ENCODE measurements at places on chromosomes 3 and 15.

DNA sequence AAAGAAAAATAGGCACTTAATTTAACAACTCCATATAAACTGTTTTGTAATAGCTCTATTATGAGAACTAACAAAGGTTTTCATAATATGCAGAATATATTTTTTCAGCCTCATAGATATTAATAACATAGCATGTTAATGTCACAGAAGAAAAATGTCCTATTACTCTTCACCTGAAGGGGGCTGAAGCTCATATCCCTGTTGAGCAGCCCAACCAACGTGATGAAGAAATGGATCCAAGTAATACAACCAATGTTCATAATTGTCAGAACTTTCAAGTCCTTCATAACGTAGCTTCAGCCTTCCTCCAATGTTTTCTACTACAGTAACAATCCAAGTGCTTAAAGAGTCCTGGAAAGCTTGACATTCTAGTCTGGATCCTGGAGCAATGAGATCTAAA is 34.5 kb upstream of the STIMATE start:
- DNase-seq = no peak

DNA sequence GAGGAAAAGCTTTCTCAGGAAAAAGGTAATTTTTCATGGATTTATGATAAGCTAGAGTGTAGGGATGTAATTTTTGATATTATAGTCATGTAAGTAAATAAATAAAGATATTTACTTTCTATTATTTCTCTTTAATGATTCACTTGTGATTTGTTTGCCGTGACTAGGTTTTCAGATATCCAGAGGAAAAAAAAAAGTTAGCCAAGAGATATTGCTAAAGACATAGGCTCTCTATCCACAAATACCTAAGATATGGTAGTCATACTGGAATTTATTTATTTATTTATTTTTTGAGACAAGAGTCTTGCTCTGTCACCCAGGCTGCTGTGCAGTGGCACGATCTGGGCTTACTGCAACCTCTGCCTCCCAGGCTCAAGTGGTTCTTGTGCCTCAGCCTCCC is 59.9 kb downstream of the AP4E1 start:
- DNase-seq = peak; percentile 58

DNA sequence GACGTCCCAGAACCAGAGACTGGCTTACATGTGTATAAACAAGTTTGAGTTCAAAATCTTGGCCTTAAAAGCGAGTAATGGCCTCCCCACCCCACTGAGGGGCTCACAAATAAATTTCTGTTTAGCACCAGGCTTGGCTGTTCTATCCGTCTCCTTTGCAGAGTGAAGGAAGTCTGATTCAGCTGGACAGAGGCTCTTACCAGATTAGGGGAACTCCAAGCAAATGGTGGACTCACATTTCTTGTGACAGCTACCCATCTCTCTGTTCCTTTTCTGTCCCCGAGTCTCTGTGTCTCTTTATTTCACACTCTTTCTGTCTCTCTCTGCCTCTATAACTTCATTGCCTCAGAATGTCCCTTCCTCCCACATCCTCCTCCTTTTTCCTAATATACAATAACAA is 62.7 kb downstream of the DGKG start:
- no peak for DNase-seq

GRCh38 chr3:54733106-54734006 is 194.5 kb downstream of the LRTM1 start:
- no peak for DNase-seq

- no peak for DNase-seq
Observed at GRCh38 chr15:81795899-81796298, 249.9 kb downstream of the MEX3B start.

- no peak for DNase-seq
Observed at GRCh38 chr3:53303957-53304356, 43.4 kb downstream of the DCP1A start.

DNA sequence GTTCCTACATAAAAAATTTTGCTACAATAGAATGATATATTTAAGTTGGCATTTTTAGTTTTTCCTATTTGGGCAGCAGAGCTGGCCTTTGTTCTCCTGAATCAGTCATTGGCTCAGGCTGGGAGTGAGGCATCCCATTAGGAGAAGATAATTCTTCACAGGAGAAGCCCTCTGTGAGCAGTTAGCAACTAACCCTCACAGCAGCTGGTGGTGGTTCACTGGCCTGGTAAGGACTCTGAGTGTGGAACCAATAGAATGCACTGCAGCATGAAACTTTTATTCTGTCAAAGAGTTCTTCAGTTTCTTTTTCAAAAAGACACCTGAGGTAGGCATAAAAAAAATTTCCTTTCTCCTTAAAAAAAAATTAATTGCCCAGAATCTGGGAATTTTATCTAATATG is 562.6 kb downstream of the ZNF385D start:
- no peak for DNase-seq

DNA sequence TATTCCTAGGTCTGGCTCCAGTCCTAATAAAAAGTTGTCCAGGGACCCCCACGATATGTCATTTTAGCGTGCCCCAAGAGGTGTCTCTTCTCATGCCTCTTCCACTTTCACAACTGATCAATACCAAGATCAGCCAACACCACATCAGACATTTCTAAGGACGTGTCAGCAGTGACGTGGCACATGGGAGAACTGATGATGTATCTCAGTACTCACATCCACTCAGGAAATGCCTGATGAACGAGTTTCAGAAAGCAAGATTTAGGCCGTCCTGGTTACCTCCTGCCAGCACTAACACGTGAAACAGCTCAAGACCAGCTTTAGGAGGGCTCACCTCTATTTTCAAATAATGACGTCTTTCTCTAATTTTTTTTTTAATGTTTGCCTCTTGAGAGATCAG is 19.6 kb downstream of the VGLL4 start:
- DNase-seq = peak; percentile 78

DNA sequence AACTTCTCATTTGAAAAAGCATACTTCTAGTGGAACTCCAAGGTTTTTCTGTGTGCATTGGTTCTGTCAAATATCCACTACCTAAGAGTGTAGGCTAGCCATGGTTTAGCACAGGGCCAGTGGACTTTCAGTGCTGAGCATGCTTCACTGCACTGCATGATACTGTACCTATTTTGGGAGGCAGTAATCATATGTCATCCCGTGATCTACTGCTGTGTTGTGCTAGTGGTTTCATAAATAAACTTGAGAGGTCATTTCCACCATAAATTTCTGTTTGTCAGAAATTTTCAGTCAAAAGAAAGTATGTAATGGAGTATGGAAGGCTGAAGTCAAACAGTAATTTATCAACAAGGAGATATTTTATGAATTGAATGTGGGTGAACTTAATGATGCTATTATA is 203.6 kb downstream of the ROBO1 start:
- no peak for DNase-seq

GRCh38 chr3:53132347-53132746 is 2.1 kb upstream of the RFT1 start:
- no peak for DNase-seq

GRCh38 chr3:169676925-169677537 is 13.5 kb upstream of the MECOM start:
- no peak for DNase-seq

DNA sequence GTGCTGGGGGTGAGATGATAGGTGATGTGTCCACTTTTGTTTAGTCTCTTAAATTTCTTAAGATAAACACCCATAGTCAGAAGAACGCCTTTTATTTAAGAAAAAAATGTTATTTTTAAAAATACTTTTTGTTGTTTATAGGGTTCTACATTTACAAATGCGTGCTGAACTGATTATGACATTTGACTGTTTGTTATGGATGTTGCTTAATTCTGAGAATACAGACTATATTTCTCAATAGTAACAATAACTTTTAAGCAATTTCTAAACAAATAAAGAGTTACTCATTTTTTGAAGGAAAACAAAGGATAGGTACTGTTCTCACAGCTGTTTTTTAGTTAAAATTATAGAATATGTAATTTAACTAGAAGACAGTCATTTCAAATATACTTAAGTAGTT is 249.9 kb upstream of the GBE1 start:
- no peak for DNase-seq

DNA sequence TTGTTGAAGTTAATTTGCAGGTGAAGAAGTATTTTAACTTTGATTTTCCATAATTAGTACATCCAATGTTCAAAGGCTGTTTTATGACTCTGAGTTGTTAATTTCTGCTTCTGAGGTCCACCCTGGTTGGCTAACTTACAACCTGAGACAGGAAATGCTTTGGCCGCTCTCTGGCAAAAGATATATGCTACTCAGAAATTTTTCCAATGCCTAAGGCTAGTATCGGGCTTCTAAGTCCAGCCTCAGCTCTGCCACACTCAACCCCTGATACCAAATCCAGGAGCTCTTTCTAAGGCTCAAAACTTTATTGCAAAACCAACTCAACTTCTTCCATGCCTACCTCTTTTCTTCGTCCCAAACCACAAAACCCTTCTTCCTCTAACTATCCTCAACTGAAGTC is 192.9 kb downstream of the NEK10 start:
- DNase-seq = no peak

- DNase-seq = no peak
Observed at GRCh38 chr15:69314131-69314530, 15.4 kb downstream of the PAQR5 start.

GRCh38 chr3:45225465-45226205 is 452 bp downstream of the TMEM158 start:
- DNase-seq = no peak

DNA sequence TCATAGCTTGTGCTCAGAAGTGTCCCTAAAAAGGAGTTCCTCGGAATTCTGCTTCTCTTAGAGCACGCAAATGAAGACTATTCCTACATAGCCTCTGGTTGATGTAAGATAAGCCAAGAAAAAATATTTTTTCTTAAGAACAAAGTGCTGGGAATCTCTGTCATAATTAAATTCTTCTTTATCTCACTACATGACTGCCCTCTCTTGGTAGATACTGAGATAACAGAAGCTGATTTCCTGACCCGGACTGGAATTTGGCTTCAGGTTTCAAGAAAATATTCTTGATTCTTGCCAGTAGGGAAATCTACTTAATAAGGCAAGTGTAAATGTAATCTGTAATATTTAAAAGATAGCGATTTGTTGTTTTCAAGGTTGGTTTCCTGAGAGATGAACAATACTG is 31.3 kb upstream of the SETMAR start:
- peak; percentile 48 for DNase-seq

GRCh38 chr15:76979996-76980520 is 14.9 kb upstream of the PSTPIP1 start:
- no peak for DNase-seq

GRCh38 chr15:56759450-56759845 is 26.1 kb upstream of the ZNF280D start:
- peak; percentile 85 for DNase-seq

- no peak for DNase-seq
Observed at GRCh38 chr15:51289290-51289689, 49.1 kb downstream of the CYP19A1 start.

GRCh38 chr3:22779737-22780136 is 423.4 kb upstream of the UBE2E2 start:
- DNase-seq = peak; percentile 55

DNA sequence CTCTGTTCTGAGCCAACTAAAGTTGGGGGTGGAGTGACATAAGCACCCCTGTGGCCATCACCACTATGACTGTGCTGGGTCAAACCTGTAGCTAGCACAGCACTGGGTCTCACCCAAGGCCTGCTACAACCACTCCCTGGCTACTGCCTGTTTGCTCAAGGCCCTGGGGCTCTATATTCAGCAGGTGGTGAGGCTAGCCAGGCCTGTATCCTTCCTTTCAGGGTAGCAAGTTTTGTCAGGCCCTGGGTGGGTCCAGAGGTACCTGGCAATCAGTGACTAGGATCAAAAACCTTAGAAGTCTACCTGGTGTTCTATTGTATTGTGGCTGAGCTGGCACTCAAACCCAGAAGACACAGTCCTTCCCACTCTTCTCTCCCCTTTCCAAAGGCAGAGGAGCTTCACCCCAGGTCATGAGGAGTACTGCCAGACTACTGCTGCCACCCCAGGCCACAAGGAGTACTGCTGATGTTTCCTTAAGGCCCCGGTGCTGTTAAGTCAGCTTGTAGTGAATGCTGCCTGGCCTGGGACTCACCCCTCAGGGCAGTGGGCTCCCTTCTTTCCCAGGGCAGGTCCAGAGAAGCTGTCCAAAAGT is 170.8 kb downstream of the IGSF11 start:
- peak; percentile 34 for DNase-seq
